ENCODE measurements at places on chromosomes 1 and 21.

DNA sequence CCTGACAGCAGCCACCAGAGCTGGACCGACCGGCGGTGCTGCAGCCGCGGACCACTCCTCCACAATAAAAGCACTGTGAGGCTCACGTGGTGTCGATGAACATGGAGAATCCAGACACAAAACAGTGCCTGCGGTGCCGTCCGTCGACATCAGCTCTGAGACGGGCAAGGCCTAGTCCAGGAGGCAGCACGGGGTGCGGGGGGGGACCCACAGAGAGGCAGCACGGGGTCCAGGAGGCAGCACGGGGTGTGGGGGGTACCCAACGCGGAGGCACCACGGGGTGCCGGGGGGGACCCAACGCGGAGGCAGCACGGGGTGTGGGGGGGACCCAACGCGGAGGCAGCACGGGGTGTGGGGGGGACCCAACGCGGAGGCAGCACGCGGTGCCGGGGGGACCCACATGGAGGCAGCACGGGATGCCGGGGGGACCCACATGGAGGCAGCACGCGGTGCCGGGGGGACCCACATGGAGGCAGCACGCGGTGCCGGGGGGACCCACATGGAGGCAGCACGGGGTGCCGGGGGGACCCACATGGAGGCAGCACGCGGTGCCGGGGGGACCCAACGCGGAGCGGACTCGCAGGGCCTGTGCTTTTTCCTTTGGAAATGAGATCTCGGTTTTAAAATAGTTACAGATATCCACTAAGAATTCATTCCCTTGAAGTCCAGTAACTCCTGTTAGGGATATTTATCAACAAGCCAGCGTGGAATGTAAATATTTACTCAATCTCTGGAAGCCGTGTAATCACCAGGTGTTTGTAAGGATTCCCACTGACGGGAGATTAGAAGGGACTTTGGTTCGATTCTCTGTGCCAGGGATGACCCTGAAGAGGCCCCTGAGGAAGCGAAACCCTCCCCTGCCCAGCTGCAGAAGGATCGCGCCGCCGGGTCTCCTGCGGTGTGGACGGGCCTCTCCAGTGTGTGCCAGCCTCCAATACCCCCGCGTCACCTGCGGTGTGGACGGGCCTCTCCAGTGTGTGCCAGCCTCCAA lies 52.1 kb downstream of the COL6A1 start:
- DNase-seq: peak; percentile 46

DNA sequence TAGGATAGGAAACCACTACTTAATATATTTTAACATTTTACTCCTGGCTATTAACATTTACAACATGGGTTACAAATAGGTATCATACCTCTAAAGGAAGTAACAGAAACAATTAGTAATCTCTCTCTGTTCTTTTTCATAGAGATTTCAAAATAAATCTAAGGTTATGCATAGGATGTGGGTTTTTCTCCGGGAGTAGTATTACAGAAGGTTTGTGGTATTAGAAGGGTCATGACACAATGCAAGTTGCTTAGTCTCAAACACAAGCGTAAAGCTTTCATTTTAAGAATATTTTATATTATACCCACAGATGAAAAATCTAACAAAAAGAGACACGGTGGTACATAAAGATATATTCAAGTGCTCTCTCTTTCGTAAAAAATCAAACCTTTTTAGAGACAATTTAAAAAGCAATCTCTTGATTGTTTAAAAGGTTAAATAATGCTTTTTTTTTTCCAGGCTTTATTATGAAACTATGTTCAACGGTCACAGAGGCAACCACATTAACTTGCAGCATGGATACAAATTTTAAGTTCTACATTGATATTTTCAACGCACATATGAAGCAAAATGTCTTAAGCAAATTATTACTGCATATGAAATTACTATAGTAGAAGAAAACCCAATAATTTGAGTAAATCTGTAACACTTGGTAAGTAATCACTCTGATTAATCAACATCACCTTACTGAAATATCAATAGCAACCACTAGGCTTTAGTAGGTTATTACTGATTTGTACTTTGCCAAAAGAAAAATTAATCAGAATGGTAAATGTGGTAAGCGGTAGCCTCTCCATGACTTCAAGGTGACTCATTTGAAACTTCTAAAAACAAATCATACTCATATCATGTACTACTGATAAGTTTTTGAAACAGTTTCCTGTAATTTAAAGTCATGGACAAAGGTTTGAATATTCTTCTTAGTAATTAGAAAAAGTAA lies 97.4 kb upstream of the GFI1 start:
- DNase-seq: no peak

- DNase-seq: no peak
These were observed 2.0 kb downstream of the MTX1 start for GRCh38 chr1:155210314-155211104.

- no peak for DNase-seq
These were observed 14.2 kb downstream of the SMIM12 start for GRCh38 chr1:34845131-34845901.

DNA sequence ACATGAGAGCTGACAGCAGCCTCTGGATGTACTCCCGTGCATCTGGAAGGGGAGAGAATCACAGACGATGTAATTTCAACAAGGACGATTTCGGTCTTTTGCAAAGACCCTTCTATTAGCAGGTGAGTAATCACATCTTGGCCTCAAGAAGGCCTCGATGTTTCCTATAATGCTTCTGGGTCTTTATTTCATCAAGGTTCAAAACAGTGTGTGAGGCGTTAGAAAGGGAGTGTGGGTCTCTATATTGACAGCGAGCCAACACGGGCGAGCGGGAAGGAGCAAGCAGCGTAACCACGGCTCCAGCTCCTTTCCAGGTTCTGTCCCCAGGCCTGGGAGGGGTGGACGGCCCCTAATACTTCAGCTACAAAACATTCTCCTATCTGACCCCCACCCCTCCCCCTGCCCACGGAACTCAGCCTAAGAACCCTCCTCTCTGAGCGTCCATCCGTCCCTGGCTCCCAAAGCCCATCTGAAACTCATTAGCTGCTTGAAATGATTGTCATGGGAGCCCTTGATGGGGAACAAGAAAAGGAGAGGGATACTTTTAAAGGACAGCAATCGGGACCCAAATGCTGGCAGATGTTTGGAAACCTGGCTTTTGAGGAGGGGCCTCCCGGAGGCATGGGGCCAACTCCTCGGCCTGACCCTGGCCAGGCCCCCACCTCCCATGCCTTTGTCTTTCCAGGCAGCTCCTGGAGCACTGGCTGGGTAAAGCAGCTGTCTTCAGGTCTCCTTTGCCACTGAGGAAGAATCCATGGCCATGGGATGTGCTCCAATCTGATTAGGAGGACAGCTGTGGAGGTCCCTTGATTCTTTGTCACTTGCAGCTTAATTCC lies 250.8 kb downstream of the FOXD2 start:
- no peak for DNase-seq

- DNase-seq: no peak
These were observed 3.6 kb downstream of the CELF3 start for GRCh38 chr1:151713044-151713443.

All from adrenal gland (tissue), 19 donors.